ENCODE measurements at places on chromosomes 2 and 18. TPM values are rescaled to one million over a fixed set of nuclear protein-coding genes. Genes with fewer than 3 reads are reported as not detected.

The HOXD13 gene
- 5.2 TPM for total RNA-seq

The STK17B gene
- 23.2 TPM for total RNA-seq

The PASK gene
- 2.1 TPM for total RNA-seq

The MYOM1 gene
- 0.10 TPM for total RNA-seq

The HOXD1 gene
- total RNA-seq, result not detected

The DUSP19 gene
- total RNA-seq, result 3.5 TPM

The KIF5C gene
- 0.46 TPM for total RNA-seq

The ERMN gene
- not detected for total RNA-seq

The ANKRD53 gene
- total RNA-seq, result not detected

The SERPINB4 gene
- total RNA-seq, result not detected

The PPP1R1C gene
- 2.7 TPM for total RNA-seq

The MPP4 gene
- 1.3 TPM for total RNA-seq

The TP53I3 gene
- 20.2 TPM for total RNA-seq

The PAIP2B gene
- total RNA-seq, result 0.55 TPM

The ACAA2 gene
- 82.3 TPM for total RNA-seq

The AGXT gene
- not detected for total RNA-seq

The KIAA2012 gene
- total RNA-seq, result not detected

All from NCI-H460 (cell line).